ENCODE measurements at places on chromosomes 2 and 18. TPM values are rescaled to one million over a fixed set of nuclear protein-coding genes. Genes with fewer than 3 reads are reported as not detected.

The CEP192 gene
- total RNA-seq = 47.9 TPM

The LYG2 gene
- not detected for total RNA-seq

- H3K4me1 ChIP-seq = peaks cover 55% of the 10 kb centered on the region
- DNase-seq = no peak
- no peak overlapping the region for H3K4me3 ChIP-seq
Measured at GRCh38 chr18:76391038-76391437, 104.0 kb downstream of the ZNF516 start.

DNA sequence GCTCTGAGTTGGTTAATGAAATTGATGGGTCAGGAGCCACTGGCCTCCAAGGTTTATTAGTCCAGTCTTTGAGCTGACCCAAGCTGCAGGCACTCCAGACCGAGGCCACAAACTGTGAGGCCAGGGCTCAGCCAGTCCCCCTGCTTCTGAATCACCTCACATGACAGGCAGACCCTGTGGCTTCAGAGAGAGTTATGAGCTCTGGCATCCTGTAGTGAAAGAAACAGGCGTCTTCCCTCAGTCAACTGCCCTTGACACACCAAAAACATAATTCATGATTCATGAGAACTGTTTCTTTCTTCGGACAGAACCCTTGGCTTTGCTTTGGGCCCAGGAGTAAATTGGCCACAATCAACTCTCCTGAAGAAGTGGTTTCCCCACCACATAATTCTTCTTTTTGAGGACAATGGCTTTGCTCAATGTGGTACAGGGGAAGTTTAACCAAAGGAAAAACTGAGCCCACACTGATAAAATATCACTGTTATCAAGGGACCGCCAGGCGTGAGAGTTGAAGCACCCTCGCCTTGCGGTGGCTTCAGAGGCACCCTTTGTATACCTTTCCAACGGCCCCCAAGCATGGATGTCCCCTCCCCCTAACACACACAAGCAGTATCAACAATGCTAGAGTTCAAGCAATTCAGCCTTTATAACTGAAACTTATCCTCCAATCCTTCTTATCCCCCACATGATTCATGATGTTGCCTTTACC, 226.9 kb downstream of the CYRIA start:
- no peak overlapping the region for H3K27ac ChIP-seq
- DNase-seq = no peak
- no peaks in the 10 kb centered on the region for H3K4me1 ChIP-seq

- H3K4me1 ChIP-seq = no peaks in the 10 kb centered on the region
- H3K27ac ChIP-seq = no peak overlapping the region
- peaks cover 4% of the 10 kb centered on the region for H3K36me3 ChIP-seq
- H3K27me3 ChIP-seq = no peaks in the 10 kb centered on the region
- no peak for DNase-seq
Measured at GRCh38 chr2:135546436-135546835, 15.2 kb downstream of the R3HDM1 start.

GRCh38 chr2:223093436-223094241, 41.6 kb downstream of the KCNE4 start:
- H3K27me3 ChIP-seq = no peaks in the 10 kb centered on the region
- no peak overlapping the region for H3K4me3 ChIP-seq
- DNase-seq = no peak
- H3K27ac ChIP-seq = no peak overlapping the region
- H3K4me1 ChIP-seq = no peaks in the 10 kb centered on the region

The CREB1 gene
- 107 TPM for total RNA-seq

DNA sequence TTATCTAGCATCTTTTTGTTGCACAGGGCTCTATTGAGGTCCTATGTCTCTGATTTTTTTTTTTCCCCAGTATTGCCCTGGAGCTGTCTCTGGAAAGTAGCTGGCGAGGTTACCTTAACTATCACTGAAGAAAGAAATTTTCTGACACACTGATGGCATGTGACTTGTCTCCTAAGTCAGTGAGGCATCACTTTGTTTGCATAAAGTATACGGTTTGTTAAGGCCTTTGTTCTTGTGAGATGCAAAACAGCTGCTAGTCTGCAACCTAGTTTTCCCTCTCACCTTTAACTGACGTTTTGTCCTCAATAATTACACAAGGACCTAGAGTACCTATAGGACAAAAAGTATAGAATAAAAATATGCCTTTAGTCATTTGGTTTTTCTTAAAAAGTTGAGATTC, 41.8 kb downstream of the UBXN4 start:
- H3K4me3 ChIP-seq = no peak overlapping the region
- no peak for DNase-seq
- peaks cover 67% of the 10 kb centered on the region for H3K36me3 ChIP-seq
- H3K27me3 ChIP-seq = no peaks in the 10 kb centered on the region
- no peak overlapping the region for H3K27ac ChIP-seq
- H3K4me1 ChIP-seq = no peaks in the 10 kb centered on the region

- no peak overlapping the region for H3K27ac ChIP-seq
- H3K27me3 ChIP-seq = no peaks in the 10 kb centered on the region
- DNase-seq = no peak
- peaks cover 2% of the 10 kb centered on the region for H3K36me3 ChIP-seq
- peaks cover 5% of the 10 kb centered on the region for H3K4me1 ChIP-seq
Measured at GRCh38 chr2:161150704-161151103, 9.5 kb upstream of the TANK start.
